ENCODE measurements at places on chromosomes 13 and 19.

GRCh38 chr13:40777166-40777808, 6.3 kb upstream of the MRPS31 start:
- no peak for DNase-seq

DNA sequence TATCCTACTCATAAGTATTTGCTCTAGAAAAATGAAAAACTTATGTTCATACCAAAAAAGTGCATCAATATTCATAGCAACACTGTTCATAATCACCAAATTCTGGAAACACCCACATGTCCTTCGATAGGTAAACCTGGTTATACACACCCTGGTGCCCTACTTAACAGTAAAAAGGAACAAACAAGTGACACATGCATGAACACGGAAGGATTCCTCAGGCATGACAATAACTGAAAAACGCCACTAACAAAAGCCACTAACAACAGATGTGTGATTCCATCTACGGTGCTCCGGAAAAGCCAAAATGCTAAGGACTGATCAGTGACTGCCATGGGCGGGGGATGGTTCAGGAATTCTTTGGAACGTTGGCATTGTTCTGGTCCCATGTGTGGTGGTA, 65.5 kb downstream of the STK24 start:
- DNase-seq: no peak

DNA sequence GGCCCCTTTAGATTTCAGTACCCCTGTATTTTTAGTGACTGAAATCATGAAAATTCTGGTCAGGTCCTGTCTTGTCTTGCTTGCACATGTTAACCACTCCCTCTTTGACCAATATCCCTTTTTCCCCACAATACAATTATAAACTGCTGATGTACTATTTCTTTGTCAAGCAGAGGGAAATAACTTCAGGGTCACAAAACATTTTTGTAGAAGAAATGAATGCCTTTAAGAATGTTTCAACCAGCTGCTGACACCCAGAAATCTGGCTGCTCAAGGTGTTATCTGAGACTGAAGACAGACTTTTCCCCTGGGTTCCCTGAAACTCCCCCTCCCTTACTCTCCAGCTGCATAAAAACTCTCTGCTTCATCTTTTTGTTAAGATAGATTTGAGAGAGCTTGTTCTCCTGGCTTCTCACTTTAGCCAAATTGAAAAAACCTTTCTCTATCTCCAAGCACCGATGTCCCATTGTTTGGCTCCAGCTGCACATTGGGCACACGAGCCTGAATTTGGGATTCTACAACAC, 18.4 kb upstream of the ACOD1 start:
- DNase-seq: no peak

DNA sequence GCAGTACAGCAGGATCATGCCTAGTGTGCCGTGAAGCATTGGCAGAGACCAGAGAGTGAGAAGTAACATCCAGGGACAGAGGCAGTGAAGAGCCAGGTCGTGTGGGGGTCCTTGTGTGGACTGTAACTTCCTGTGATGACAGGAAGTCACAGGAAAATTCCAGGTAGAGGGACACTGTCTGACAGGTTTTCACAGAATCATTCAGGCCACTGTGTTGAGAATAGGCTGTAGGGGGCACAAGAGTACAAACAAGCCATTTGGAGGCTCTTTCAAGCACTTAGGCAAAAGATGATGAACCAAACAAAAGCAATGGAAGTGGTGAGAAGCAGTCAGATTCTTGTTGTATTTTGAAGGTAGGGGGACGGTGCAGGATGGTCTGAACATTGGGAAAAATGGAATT, 46.4 kb downstream of the N4BP2L1 start:
- DNase-seq: no peak

GRCh38 chr13:55263045-55263444, 1877.7 kb upstream of the PRR20A start:
- no peak for DNase-seq

DNA sequence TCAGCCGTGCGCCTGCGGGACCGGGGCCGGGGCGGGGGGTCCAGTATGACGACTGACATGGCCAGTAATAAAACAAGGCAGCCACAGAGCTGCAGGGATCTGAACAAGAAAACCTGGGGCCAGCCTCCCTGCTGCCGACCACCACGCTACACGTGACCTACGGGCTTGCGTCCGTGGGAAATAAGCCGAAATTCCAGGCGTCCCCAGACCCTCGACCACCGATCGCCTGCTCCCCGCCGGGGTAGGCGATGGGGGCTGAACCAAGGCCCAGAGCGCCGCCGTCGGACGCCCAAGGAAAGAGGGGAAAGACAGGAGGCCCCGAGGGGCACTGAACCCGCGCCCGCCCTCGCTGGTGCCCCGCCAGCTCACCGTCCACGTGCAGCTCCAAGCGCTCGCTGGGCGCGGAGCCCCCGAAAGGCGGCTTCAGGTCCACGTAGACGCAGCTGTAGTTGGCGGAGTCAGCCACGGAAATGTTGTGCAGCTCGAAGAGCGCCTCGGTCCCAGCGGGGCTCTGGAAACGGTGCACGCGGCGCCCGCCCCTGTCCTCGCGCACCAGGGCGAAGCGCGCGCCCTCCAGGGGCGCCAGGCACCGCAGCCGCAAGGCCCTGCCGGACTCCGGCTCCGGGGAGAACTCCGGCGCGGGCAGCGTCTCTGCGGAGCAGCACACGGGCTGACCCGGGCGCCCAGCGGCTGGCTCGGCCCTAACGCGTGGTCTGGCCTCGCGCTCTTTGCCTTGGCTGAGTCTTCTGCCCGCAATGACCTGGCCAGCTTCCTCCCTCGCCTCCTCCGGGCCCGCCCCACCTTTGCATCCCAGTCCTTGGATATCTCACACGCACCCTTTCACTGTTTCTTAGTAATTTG, 3.1 kb downstream of the A1BG start:
- no peak for DNase-seq

- no peak for DNase-seq
Observed at GRCh38 chr13:73496711-73497110, 437.9 kb downstream of the KLF5 start.

GRCh38 chr19:13696839-13697238, 67.5 kb upstream of the MRI1 start:
- DNase-seq: no peak

DNA sequence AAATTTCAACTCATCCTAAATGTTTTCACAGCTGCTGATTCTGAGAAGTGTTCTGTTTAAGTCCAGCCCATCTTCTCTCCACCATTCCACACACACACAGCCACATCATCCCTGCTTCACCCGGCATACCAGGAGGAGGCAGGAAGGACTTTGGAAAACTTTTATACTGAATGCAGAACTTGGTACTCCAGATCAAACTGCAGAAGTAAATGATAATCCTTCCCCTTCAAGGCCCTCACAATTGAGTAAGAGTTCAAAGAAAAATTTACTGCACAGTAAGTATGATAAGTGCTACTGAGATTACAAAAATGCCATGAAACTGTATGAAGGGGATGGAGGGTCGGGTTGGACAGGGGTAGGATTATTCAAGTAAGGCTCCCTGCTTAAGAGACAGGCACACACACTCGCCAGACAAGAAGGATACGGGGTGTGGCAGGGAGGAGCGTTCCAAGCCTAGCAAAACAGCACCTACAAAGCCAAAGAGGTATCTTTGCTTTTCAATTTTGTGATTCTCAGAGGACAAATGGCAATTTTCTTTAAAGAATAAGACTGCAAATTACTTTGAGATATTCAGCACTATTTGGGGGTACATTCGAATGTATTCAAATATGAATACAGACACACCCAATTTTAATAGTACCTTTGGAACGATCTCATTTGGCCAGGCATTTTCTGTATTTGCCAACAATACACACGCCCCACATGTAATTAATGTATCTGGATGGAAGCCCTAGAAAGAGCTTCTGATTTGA, 2.5 kb downstream of the USP12 start:
- DNase-seq: no peak

DNA sequence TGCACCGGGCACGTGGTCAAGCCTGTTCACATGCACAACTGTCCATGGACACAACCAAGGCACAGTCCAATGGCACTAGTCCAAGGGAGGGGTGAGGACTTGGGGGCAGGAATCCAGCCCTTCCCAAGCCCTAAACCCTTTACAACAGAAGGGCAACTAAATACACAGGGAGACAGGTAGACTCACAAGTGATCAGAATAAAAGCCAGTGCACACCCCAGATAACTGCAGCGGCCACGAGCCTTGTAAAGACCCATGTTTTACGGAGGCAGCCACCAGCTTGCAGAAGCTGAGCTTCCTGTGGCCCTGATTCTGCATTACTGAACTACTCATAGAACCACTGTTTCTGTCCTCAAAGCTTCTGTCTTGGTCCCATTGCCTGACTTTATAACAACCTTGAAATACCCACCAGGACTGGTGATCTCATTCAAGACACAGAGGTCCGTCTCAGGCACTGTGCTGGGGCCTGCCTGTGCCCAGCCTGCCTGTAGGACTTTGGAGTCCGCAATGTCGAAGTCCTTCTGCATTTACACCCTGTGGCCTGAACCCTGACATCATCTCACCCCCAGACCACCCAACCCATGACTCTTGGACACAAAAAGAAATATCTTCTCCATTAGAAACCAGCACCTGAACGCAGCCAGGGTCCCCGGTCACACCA, 181.2 kb downstream of the COL4A1 start:
- DNase-seq: peak; percentile 43

GRCh38 chr19:19111136-19111835, 27.0 kb downstream of the TMEM161A start:
- no peak for DNase-seq

GRCh38 chr13:37023871-37024270, 23.3 kb downstream of the EXOSC8 start:
- no peak for DNase-seq

- DNase-seq: no peak
Observed at GRCh38 chr13:109734002-109734785, 52.2 kb downstream of the IRS2 start.

DNA sequence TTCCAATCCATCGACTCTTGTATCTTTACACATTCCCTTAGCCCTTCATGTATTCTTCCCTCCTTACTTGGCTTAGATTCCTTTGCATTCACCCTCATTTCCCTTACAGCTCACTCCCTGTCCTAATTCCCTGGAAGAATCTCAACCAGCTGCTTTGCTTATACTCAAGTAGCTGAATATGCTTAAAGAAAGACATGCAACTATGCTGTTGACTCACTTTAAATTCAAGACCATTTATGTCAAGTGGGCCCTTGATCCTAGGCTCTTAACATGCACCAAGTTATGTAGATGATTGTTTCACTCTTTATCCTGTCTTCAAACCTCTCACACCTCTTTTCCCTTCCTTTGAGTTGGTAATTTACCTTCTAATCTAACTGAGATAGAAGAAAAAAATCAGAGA, 7.4 kb downstream of the CCDC122 start:
- DNase-seq: no peak

Measured in ecto neural progenitor cell (in vitro differentiated cells).